ENCODE measurements at places on chromosomes 5 and 9.
A peak's percentile ranks its signal among the peaks of the same experiment; 100 is the strongest.

DNA sequence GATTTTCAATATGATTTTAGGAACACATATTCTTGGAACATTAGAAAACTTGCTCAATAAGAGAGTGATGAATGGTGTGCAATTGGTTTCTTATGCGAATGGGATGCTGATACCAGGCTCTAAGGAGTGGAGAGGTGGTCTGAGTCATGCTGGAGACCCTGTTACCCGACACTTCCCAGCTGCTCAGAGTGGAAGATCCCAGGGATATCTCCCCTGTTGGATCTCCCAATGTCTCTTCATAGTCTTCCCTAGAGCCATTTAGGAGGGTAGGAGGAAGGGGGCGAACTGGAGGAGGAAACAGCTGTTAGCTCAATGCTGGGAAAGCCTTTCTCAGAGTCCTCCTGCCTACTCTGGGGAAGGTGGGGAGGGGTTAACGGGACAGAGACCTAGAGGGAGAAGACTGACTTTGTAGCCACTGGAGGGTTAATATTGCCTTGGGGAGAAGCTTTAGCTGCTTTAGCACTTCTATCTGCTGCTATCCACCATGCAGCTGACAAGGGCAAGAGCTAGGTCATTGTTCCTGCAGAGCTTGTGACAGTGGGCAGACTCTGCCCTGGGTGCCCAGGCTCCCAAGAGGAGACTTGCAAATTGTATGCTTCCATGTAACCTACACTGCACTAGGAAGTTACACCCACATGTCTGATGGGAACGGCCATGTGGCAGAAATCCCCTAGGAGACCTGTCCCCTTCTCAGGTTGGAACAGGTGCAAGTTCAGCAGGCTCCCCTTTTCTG lies 301.0 kb downstream of the GADD45G start:
- DNase-seq, result no peak

DNA sequence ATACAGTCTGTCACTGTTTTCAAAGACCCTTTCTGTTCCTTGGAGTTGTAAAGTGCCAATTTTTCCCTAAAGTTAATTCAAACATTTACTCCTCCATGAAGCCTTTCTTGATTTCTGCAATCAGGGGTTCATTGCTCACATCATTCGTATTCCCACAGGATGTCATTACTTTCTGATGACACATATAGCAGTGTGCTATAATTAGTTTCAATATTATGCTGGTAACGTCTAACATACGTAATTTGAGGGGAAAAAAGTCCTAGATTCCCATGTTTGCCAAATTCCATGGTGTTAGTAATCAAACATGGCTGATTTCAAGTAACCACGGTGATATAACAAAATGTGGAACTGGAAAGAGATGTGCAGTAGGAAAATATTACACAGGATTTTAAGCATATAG lies 468.2 kb upstream of the MEF2C start:
- DNase-seq, result no peak

DNA sequence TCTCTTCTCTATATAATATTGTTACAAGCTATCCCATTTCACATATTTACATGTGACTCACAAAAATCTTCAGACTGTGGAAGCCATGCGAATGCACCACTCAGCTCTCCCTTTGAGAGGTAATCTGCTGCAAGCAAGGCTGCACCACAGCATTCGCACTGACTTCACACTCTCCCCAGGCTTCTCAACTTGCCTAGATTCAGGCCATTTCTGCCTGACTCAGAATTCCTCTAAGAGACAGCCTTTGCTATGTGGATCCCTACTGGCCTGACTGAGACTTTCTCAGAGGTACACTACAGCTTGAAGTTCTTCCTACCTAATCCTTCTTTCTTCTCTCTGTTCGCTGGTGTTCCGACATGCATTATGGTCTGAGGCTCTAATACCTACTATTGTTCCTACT lies 21.1 kb upstream of the DMRTA1 start:
- no peak for DNase-seq

DNA sequence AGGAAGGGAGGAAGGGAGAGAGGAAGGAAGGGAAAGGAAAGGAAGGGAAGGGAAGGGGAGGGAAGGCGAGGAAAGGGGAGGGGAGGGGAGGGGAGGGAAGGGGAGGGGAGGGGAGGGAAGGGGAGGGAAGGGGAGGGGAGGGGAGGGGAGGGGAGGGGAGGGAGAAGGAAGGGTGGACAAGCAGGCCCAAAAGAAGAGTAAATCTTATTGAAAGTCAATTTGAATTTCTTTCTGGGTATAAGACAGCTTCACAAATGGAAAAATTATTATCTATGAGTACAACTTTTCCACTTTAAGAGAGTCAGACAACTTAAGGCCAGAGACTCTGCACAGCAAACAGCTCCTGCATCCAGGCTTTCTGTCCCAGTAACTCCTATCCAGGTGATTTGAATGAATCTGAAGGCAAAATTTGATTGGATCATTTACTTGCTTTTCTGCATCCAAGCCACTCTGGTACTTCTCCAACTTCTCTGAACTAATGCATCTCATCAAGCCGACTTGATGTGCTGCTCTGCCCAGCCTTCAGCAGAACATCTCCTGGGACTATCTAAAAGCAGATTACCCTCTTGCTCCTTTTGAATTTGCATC lies 363.4 kb upstream of the KIF2A start:
- DNase-seq, result no peak

DNA sequence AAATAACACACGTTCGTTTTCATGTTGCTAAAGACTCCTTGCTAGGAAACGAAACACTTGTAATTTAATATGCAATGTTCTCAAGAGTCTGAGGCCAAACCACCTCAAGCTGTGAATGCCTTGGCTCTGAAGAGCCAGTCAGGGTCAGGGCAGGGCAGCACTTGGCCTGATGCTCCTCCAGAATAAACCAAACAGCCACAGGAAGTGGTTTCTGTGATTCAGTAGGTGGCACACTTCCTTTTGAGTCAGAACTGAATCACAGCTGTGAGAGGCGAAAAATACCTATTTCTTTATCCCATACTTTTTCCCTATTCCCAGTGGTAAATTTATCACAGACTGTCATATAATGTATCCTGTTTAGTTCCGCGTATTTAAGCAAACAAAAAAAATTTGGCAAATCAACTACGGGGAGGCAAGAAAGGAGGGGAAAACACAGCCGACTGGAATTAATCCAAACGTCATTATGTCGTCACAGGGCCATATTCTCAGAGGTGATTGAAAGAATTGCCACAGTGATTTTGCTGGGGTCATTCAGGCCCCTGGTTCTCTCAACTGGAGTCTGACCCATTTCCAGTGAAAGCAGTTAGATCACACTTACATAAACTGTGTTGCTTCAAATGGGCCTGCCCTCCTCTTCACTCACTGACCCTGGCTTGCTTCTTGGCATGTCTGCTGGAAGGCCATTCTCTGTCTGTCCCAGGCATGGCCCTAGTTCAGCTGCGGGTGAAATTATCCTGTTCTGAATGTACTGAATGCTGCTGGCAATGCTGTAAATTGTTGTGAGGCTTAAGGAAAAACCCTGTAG lies 71.2 kb downstream of the ARRDC3 start:
- peak; percentile 97 for DNase-seq

DNA sequence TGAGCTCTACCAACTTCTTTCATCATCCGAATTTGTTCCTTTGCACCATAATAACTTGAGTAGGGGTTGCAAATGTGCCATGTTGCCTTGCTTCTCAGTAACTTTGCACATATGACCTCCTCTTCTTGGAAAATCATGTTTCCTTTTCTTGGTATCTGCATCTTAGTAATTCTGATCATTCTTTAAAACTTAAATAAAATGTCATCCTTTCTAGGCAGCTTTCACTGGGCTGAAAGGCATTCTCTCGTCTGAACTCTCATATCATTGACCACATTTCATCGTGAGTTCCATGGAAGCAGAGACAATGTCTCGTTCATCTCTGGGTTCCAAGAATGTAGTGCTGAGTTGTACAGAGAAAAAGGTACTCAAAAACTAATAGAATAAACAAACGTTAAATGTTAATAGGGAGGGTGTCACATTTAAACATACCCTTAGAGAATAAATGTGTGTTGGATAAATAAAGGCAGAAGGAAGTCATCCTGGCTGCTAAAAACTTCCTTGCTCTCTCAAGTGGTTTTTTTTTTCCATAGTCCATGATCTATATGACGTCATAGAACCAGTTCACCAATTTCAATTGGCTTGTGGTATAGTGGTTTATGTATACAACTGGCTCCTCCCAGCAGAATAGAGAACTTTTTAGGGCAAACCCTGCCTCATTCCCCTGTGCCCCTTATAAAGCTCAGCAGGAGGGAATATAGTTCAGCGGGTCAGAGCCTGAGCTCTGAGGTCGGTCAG lies 218.1 kb upstream of the TRIM32 start:
- DNase-seq, result no peak

- no peak for DNase-seq
Measured at GRCh38 chr5:10733426-10733825, 27.6 kb downstream of the DAP start.

- DNase-seq, result no peak
Measured at GRCh38 chr9:134422301-134423090, 96.2 kb downstream of the RXRA start.

DNA sequence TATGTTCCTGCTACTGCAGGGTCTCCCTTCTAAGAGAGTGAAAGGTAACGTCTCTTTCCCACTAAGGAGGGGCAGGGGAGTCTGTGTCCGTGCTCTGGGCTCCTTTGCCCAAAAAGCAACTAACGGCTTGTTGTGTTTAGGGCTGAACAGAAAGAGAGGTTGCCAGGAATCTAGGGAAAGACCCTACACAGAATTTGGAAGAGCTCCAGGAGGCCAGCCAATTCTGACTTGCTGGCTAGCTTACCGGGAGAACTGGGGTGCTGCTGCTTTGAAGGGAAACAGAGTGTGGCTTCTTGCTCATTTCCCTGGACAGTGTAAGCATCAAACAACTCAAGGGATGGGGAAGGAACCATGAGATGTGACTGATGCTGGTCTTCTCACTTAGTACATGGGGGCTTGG lies 176.1 kb downstream of the GADD45G start:
- DNase-seq, result no peak

- DNase-seq, result no peak
Measured at GRCh38 chr5:133688391-133688790, 76.0 kb upstream of the FSTL4 start.

DNA sequence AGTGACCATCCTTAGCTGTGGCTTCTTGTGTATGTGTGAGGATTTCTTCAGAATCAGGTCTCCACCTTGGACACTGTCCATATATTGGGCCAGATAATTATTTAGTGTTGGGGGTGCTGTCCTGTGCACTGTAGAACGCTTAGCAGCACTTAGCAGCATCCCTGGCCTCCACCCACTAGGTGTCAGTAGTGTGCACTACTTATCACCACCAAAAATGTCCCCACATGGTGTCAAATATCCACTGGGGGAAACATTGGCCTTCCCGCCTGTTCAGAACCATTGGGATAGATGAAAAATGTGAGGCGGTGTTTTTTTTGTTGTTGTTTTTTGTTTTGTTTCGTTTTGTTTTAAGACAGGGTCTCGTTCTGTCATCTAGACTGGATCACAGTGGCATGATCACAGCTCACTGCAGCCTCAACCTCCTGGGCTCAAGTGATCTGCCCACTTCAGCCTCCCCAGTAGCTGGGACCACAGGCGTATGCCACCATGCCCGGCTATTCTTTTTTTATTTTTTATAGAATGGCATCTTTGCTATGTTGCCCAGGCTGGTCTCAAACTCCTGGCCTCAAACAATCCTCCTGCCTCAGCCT lies 67.7 kb downstream of the TENT4A start:
- DNase-seq, result no peak

- no peak for DNase-seq
Measured at GRCh38 chr9:33165263-33166151, 1.6 kb downstream of the B4GALT1 start.

DNA sequence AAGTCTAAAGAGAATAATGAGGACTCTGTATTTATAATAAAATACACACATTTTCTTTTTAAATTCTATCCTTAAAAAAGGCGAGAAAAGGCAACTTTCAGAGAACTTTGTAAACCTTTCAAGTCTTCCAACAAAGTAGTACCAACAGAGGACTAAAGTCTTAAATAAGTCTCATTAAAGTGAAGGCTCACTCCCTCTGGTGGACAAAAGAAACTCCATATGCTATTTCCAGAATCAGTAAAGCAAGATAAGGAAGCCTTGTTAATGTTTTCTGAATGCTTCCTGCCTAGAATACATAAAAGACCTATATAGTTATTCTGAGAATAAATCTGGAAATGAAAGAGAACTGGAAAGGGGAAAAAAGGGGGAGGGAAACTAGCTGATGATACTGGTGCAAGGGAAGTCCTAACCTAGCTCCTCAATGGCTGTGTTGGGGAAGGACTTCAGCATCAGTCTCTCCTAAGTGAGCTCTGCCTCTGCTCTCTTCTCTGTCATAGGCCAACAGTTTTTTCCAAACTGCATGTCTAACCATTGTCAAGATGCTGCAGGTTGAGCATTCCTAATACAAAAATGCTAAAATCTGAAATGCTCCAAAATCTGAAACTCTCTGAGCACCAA lies 7.2 kb downstream of the HMGCS1 start:
- no peak for DNase-seq

GRCh38 chr9:21555911-21556310 lies 73.8 kb upstream of the IFNE start:
- no peak for DNase-seq

DNA sequence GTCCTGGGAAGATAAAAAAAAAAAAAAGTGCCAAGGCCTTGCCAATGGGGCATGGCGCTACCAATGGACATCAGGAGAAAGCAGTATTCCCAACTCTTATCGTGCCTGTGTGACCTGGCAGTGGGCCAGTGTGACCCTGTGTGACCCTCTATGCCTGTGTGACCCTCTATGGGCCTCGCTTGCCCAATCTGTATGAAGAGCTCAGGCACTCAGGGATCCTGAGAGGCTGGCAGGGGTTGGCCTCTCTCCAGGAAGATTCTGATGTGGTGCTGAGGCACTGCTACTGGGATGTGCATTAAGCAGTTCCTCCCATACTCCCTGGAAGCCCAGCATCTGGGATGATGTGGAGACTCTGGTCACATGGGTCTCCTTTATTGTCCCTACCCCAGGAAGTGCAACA lies 179.2 kb downstream of the MACROH2A1 start:
- DNase-seq, result no peak

- DNase-seq, result no peak
Measured at GRCh38 chr5:33227746-33228145, 213.0 kb upstream of the TARS1 start.

GRCh38 chr9:133566382-133566781 lies 31.9 kb downstream of the ADAMTSL2 start:
- DNase-seq, result no peak

GRCh38 chr5:51977014-51977413 lies 593.8 kb downstream of the ISL1 start:
- no peak for DNase-seq

- DNase-seq, result peak; percentile 37
Measured at GRCh38 chr9:69470186-69470977, 145.4 kb downstream of the ENTREP1 start.

GRCh38 chr5:122400938-122401337 lies 88.9 kb downstream of the SNCAIP start:
- DNase-seq, result no peak

DNA sequence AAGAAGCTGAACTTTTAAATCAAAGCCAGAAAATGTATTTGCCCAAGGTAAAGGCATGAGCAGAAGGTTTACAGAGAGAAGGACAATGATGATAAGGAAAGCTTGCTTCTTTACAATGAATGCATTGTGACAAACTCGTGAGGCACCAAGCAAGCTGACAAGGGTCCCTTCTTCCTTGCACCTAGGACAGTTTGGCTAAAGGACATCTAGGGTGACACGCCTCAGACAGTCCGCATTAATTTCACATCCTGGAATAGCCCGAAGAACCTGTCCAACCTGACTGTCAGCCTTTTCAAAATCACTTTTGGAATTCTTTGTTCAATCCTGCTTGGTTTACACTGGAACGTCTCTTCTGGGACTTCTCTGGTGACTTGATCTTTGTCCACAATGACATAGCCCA lies 146.4 kb upstream of the MAP3K1 start:
- no peak for DNase-seq
